ENCODE measurements at places on chromosomes 6 and 20.

- H3K27ac ChIP-seq, result no peak overlapping the region
- no peak for DNase-seq
- no peak overlapping the region for H3K4me3 ChIP-seq
Observed at GRCh38 chr6:71410681-71411080, 122.1 kb downstream of the OGFRL1 start.

- H3K36me3 ChIP-seq, result no peaks in the 10 kb centered on the region
- no peak overlapping the region for H3K4me3 ChIP-seq
- no peaks in the 10 kb centered on the region for H3K4me1 ChIP-seq
- no peaks in the 10 kb centered on the region for H3K27me3 ChIP-seq
- DNase-seq, result no peak
- H3K27ac ChIP-seq, result no peak overlapping the region
Observed at GRCh38 chr6:123598011-123598410, 38.7 kb downstream of the TRDN start.

GRCh38 chr20:55173601-55174000 lies 698.2 kb downstream of the DOK5 start:
- H3K4me3 ChIP-seq, result no peak overlapping the region
- no peak overlapping the region for H3K27ac ChIP-seq
- H3K27me3 ChIP-seq, result peaks cover 6% of the 10 kb centered on the region

- peaks cover 23% of the 10 kb centered on the region for H3K4me1 ChIP-seq
- H3K27ac ChIP-seq, result no peak overlapping the region
- peaks cover 19% of the 10 kb centered on the region for H3K36me3 ChIP-seq
- DNase-seq, result no peak
Observed at GRCh38 chr6:4870821-4871494, 94.8 kb downstream of the CDYL start.

- no peaks in the 10 kb centered on the region for H3K27me3 ChIP-seq
- H3K4me3 ChIP-seq, result no peak overlapping the region
- H3K4me1 ChIP-seq, result peaks cover 10% of the 10 kb centered on the region
Observed at GRCh38 chr6:63099772-63100459, 111.4 kb upstream of the FKBP1C start.

- no peak for DNase-seq
- H3K36me3 ChIP-seq, result no peaks in the 10 kb centered on the region
- H3K4me1 ChIP-seq, result peaks cover 6% of the 10 kb centered on the region
- H3K4me3 ChIP-seq, result no peak overlapping the region
- H3K27ac ChIP-seq, result no peak overlapping the region
- H3K27me3 ChIP-seq, result no peaks in the 10 kb centered on the region
Observed at GRCh38 chr6:137970368-137970767, 103.3 kb downstream of the TNFAIP3 start.

GRCh38 chr6:85462673-85463072 lies 12.8 kb downstream of the NT5E start:
- H3K4me3 ChIP-seq, result no peak overlapping the region
- peaks cover 11% of the 10 kb centered on the region for H3K27me3 ChIP-seq
- no peak for DNase-seq
- no peaks in the 10 kb centered on the region for H3K36me3 ChIP-seq

- DNase-seq, result no peak
- H3K4me1 ChIP-seq, result peaks cover 24% of the 10 kb centered on the region
- no peaks in the 10 kb centered on the region for H3K27me3 ChIP-seq
- H3K4me3 ChIP-seq, result no peak overlapping the region
- H3K36me3 ChIP-seq, result peaks cover 7% of the 10 kb centered on the region
Observed at GRCh38 chr20:15937179-15937578, 636.1 kb downstream of the KIF16B start.

- no peaks in the 10 kb centered on the region for H3K36me3 ChIP-seq
- no peak overlapping the region for H3K27ac ChIP-seq
- H3K4me1 ChIP-seq, result peaks cover 14% of the 10 kb centered on the region
- no peak overlapping the region for H3K4me3 ChIP-seq
Observed at GRCh38 chr20:62826646-62827310, 9.9 kb downstream of the COL9A3 start.

- no peak overlapping the region for H3K27ac ChIP-seq
- no peaks in the 10 kb centered on the region for H3K27me3 ChIP-seq
- no peak for DNase-seq
- H3K4me1 ChIP-seq, result no peaks in the 10 kb centered on the region
Observed at GRCh38 chr6:147372806-147373205, 135.7 kb upstream of the SAMD5 start.
